ENCODE measurements at places on chromosomes 2 and 18. TPM values are rescaled to one million over a fixed set of nuclear protein-coding genes. Genes with fewer than 3 reads are reported as not detected.

BZW1 gene
- 33.3 TPM for polyA plus RNA-seq

SLC4A3 gene
- polyA plus RNA-seq, result 10.2 TPM

UPP2 gene
- polyA plus RNA-seq, result not detected

GRCh38 chr2:104388296-104388695 is 465.6 kb upstream of the POU3F3 start:
- DNase-seq, result no peak
- no peak overlapping the region for H3K4me3 ChIP-seq
- no peaks in the 10 kb centered on the region for H3K4me1 ChIP-seq
- H3K27ac ChIP-seq, result no peak overlapping the region
- no peaks in the 10 kb centered on the region for H3K36me3 ChIP-seq
- no peaks in the 10 kb centered on the region for H3K27me3 ChIP-seq

GRCh38 chr2:7071154-7071553 is 153.9 kb downstream of the RNF144A start:
- no peaks in the 10 kb centered on the region for H3K4me1 ChIP-seq
- no peak overlapping the region for H3K27ac ChIP-seq
- no peak overlapping the region for H3K4me3 ChIP-seq
- no peaks in the 10 kb centered on the region for H3K27me3 ChIP-seq
- no peaks in the 10 kb centered on the region for H3K36me3 ChIP-seq
- DNase-seq, result no peak

- no peak for DNase-seq
- H3K4me3 ChIP-seq, result no peak overlapping the region
- H3K4me1 ChIP-seq, result peaks cover 11% of the 10 kb centered on the region
- H3K27me3 ChIP-seq, result no peaks in the 10 kb centered on the region
- H3K36me3 ChIP-seq, result peaks cover 4% of the 10 kb centered on the region
Observed at GRCh38 chr18:59145055-59145454, 5.4 kb downstream of the SEC11C start.

GAL3ST2 gene
- polyA plus RNA-seq, result not detected

DNA sequence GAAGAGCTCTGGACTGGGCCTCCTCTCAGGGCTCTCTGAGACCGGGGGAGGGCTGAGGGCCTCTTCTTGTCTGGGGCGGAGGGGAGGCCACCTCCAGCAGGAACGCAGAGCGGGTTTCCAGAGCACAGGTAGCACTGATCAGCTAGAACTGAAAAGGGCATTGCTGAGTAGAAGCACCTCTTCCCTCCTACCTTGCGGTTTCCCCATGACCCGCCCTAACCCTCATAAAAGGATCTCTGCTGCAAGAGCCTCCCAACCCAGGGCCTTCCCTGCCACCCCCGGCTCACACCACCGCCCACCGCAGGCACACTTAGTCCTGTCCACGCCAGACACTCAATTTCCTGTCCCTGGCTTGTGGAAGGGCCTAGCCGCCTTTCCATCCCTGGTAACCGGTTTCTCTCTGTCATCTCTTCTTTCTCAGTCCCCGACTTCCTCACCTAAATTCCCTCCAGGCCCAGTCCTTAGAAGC is 966 bp downstream of the ADCY3 start:
- H3K4me3 ChIP-seq, result no peak overlapping the region
- H3K4me1 ChIP-seq, result no peaks in the 10 kb centered on the region
- no peak for DNase-seq
- no peak overlapping the region for H3K27ac ChIP-seq
- no peaks in the 10 kb centered on the region for H3K27me3 ChIP-seq

GRCh38 chr2:33949371-33949770 is 350.3 kb upstream of the FAM98A start:
- no peak overlapping the region for H3K4me3 ChIP-seq
- H3K4me1 ChIP-seq, result no peaks in the 10 kb centered on the region
- DNase-seq, result no peak
- H3K36me3 ChIP-seq, result no peaks in the 10 kb centered on the region

ATP6V1B1 gene
- polyA plus RNA-seq, result 10.9 TPM

GRCh38 chr2:59204040-59204439 is 962.9 kb upstream of the FANCL start:
- no peak overlapping the region for H3K4me3 ChIP-seq
- no peaks in the 10 kb centered on the region for H3K4me1 ChIP-seq
- H3K27ac ChIP-seq, result no peak overlapping the region
- H3K27me3 ChIP-seq, result no peaks in the 10 kb centered on the region
- DNase-seq, result no peak
- H3K36me3 ChIP-seq, result no peaks in the 10 kb centered on the region

DNA sequence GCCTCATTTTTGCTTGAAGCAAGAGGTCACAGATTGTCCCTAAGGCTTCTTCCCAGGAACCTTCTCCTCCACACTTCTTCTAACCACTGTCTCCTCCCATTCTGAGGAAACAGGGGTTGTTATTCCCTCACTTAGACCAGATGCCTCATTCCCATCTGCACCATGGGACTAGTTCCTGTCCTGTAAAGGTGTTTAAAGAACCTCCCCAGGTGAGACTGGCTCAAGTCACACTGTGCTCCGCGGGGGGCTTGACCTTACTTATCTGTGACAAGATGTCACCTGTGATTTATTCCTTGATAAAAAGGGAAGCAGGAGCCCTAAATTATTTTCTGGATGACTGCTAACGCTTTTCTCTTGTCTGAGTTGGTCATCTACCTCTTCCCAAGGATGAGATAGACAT is 8.2 kb upstream of the CDH2 start:
- no peak overlapping the region for H3K4me3 ChIP-seq
- peaks cover under 1% of the 10 kb centered on the region for H3K27me3 ChIP-seq
- no peak overlapping the region for H3K27ac ChIP-seq
- no peaks in the 10 kb centered on the region for H3K4me1 ChIP-seq
- no peak for DNase-seq

DNA sequence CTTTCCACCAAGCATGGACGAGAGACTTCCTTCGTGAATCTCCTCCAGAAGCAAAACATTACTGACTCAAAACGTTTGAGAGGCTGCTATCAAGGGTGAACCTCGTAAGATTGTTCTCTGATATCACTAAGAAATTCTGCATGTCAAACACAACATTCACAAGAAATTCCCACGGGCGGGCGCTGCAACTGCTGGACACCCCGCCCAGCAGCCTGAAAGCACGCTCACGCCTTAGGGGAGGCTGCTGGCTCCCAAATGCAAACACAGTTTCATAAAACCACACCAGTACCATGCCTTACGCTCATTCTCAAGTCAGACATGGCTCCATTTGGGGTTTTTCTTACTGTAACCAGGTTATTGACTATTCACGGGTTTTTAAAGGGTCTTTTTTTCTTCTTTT is 39.0 kb downstream of the MBP start:
- DNase-seq, result no peak
- H3K27ac ChIP-seq, result no peak overlapping the region

DNA sequence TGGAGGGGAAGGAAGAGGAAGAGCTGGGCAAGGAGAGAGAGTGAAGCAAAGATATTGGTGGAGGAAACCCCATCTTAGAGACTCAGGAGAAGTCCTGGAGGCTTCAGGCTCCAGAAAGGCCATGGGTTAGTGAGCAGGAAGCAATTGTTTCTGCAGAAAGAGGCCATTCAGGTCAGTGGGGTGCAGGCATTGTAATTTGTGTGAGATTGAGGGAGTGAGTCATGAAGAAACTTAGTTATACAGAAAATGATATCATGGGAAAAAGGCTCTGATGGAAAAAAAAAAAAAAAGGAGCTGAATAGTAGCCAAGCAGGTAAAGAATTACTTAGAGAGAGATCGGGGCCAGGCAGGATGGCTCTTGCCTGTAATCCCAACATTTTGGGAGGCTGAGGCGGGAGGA is 4.0 kb downstream of the EMILIN2 start:
- no peaks in the 10 kb centered on the region for H3K36me3 ChIP-seq
- DNase-seq, result no peak
- no peaks in the 10 kb centered on the region for H3K27me3 ChIP-seq
- H3K4me1 ChIP-seq, result peaks cover 3% of the 10 kb centered on the region

- H3K4me3 ChIP-seq, result no peak overlapping the region
- H3K27ac ChIP-seq, result no peak overlapping the region
- no peaks in the 10 kb centered on the region for H3K27me3 ChIP-seq
- no peaks in the 10 kb centered on the region for H3K36me3 ChIP-seq
- no peak for DNase-seq
- peaks cover 32% of the 10 kb centered on the region for H3K4me1 ChIP-seq
Observed at GRCh38 chr18:58175786-58176176, 131.8 kb downstream of the NEDD4L start.

DNA sequence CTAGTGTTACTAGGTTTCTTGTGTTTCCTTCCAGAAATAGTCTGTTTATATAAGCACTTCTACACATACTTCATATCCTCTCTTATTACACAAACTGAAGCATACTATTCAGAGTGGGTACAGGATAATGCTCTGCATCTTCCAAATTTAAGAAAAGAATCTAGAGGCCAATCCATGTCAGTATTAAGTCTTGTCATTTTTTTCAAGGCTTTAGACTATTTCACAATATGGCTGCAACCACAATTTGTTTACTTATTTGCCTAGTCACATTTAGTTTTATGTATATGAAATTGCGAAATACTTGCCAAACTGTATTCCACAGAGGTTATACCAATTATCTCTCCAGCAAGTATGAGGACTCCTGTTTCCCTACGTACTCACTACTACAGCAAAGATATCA is 27.9 kb downstream of the IWS1 start:
- DNase-seq, result no peak
- H3K36me3 ChIP-seq, result peaks cover 39% of the 10 kb centered on the region
- no peak overlapping the region for H3K4me3 ChIP-seq
- no peaks in the 10 kb centered on the region for H3K4me1 ChIP-seq

DNA sequence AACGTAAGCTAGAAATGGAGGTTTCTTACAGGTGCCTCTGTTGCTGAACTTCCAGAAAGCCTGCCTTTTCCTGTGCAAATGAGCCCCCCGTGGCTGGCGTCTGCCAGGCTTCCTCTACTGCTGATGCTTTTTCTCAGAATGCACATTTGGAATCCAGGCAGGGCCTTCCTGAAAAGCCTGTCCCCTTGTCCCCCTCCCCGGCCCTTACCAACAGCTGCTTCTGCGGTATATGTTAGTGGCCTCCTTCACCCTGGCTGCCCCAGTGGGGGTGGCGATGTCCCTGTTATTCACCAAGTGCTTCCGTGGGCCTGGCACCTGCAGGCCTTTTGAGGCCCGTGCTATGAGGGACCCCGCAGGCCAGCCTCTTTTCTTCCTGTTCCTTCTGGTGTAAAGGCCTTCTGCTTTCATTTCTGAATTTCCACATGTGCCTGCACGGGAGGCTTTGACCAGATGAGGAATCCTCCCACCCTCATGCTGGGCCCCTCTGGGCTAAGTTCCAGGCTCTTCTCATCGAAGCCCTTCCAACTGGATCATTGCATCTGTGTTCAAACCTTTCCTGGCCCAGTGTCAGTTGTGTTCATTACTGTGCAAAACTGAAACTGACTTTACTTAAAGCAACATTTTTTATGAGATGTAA is 10.4 kb downstream of the CNDP2 start:
- H3K4me3 ChIP-seq, result no peak overlapping the region
- H3K27ac ChIP-seq, result no peak overlapping the region
- H3K4me1 ChIP-seq, result peaks cover 25% of the 10 kb centered on the region
- peaks cover 59% of the 10 kb centered on the region for H3K36me3 ChIP-seq

DNA sequence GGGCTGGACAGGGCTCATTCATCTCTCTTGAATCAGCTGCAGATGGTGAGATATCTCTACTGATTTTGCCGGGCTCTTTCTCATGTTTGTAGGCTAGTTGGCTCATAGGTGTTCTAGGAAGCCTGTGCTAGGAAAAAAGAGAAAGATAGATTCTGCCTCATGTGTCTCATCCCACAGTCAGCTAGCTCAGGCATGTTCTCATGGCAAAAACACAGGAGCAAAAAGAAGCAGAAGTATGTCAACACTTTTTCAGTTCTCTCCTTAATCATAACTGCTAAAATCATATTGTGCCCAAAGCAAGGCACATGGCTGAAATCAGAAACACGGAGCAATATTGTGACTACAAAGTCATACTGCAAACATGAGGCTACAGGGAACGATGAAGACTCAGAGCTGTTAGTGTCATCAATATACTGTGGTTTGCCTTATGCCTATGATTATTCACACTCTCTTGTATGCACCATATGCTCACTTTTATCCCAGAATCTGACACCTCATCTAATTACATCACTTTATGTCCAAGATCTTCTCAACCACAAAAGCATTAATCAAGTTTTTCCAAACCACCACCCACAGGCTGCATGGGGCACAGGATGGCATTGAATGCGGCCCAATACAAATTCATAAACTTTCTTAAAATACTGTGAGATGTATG is 571.9 kb upstream of the CNTNAP5 start:
- H3K36me3 ChIP-seq, result no peaks in the 10 kb centered on the region
- H3K4me3 ChIP-seq, result no peak overlapping the region
- H3K27ac ChIP-seq, result no peak overlapping the region
- no peaks in the 10 kb centered on the region for H3K4me1 ChIP-seq
- no peaks in the 10 kb centered on the region for H3K27me3 ChIP-seq

DNA sequence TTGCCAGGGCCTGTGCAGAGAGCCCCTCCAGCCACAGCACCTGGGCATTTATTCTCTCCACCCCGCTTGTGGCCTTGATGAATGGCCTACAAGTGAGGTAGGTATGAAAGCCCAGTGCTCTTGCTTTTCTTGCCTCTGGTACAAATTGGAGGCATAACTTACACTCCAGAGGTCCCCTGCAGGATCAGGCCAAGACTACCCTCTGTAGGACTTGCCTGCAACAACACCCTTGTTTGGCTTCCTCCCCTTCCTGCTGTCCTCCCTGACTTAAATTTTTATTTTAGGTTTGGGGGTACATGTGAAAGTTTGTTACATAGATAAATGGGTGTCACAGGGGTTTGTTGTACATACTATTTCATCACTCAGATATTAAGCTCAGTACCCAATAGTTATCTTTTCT is 95.7 kb downstream of the CDC42EP3 start:
- H3K4me1 ChIP-seq, result no peaks in the 10 kb centered on the region
- no peak overlapping the region for H3K4me3 ChIP-seq
- no peaks in the 10 kb centered on the region for H3K27me3 ChIP-seq
- no peaks in the 10 kb centered on the region for H3K36me3 ChIP-seq
- H3K27ac ChIP-seq, result no peak overlapping the region

DNA sequence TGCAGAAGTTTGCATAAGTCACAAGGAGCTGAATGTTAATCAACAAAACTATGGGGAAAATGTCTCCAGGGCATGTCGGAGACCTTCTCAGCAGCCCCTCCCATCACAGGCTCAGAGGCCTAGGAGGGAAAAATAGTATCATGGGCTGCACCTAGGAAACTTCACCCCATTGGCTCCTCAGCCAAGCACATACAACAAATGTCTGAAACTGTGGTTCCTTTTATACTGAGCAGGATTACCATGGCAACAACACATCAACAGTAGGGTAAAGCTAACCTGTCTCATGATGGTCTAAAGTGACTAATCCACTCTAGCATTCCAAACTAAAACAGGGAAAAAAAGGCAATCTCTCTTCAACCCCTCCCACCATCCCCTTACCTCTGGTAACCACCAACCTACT is 3.2 kb upstream of the NEMP2 start:
- H3K4me1 ChIP-seq, result peaks cover 3% of the 10 kb centered on the region
- no peak overlapping the region for H3K4me3 ChIP-seq
- H3K27ac ChIP-seq, result no peak overlapping the region
- no peaks in the 10 kb centered on the region for H3K36me3 ChIP-seq
- DNase-seq, result no peak
- no peaks in the 10 kb centered on the region for H3K27me3 ChIP-seq

ANKRD53 gene
- 7.8 TPM for polyA plus RNA-seq

- H3K27me3 ChIP-seq, result no peaks in the 10 kb centered on the region
- H3K36me3 ChIP-seq, result no peaks in the 10 kb centered on the region
- H3K4me1 ChIP-seq, result no peaks in the 10 kb centered on the region
Observed at GRCh38 chr2:109454765-109455394, 158.9 kb downstream of the SEPTIN10 start.

CYP27C1 gene
- polyA plus RNA-seq, result 0.02 TPM

EMX1 gene
- 0.14 TPM for polyA plus RNA-seq

- H3K4me3 ChIP-seq, result no peak overlapping the region
- no peaks in the 10 kb centered on the region for H3K36me3 ChIP-seq
- no peaks in the 10 kb centered on the region for H3K27me3 ChIP-seq
- DNase-seq, result no peak
- no peaks in the 10 kb centered on the region for H3K4me1 ChIP-seq
Observed at GRCh38 chr2:122868646-122869275, 1113.3 kb downstream of the TSN start.

Data from pancreas (tissue), 10 donors.